ENCODE measurements at places on chromosomes 3 and 15.

DNA sequence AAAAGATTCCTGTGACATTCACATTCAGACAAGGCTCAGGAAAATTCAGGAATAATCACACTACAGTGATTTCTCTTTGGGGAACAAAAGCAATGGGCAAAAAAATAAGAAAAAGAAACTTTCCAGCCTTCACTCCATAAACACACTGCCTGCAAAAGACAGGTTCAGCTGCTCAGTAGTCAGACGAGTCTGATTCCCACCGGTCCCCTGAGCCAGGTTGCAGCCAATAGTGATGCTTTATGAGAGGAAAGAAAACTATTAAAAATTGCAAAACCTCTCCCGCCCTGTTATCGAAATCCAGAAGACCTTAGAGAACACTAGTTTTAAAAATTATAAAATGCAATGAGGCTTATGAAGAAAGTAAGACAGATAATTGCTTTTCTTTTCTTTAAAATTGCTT, 8.5 kb downstream of the PLCH1 start:
- DNase-seq: no peak

GRCh38 chr3:100561459-100562158, 47.8 kb upstream of the ADGRG7 start:
- DNase-seq: no peak

DNA sequence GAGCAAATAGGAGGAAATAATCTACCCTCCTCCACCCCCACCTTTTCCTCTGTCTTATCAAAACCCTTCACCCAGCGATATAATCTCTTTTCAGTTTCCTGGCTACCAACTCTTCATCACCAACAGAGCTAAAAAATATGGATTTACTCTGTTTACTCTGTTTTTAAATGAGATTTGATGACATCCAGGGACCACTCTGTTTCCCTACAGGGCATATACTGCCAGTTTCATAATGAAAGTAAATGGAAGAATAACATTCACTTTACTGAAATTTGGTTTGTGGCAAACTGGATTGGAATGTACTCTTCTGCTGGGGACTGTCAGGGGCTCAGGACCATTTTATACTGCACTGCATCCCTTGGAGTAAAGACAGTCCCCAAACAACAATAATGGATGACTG, 80.1 kb upstream of the PTX3 start:
- no peak for DNase-seq

DNA sequence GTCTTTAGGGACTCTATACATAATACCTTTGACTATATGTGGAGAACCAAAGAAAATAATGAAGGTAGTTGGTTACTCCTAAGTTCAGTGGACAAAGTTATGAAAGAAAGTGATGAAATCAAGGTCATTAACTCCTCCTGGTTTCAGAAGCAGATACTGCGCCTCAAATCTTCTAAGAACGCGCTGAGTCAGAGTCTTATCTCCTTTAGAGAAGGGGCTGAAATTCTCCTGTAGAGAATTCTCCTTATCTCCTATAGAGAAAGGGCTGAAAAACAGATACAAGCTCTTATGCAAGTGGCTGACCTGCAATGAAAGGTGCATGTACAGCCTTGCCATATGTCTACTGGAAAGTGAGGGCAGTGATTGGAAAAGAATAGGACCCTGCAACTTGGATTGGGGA, 824.2 kb downstream of the NSUN3 start:
- DNase-seq: no peak

GRCh38 chr15:70586241-70586640, 177.1 kb downstream of the UACA start:
- no peak for DNase-seq

GRCh38 chr3:169660709-169661360, 2.7 kb downstream of the MECOM start:
- DNase-seq: peak; percentile 57

DNA sequence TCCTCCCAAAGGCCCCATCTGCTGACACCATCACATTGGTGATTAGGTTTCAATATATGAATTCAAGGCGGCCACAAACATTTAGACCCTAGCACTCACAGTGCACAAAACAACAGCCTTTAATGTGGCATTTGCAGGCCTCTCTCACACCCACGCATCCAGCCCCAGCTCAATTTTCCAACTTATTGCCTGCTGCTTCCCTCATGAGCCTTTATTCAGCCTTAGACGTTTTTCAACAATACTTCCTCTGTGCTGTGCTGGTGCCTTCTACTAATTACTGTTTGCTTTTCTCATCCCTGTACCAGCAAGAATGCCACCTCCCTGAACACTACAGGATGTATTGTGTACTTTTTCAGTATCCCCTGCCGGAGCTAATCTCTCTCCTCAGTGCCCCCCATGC, 334.6 kb downstream of the GABRB3 start:
- DNase-seq: peak; percentile 11

- no peak for DNase-seq
These were observed 43.2 kb downstream of the MAGI1 start for GRCh38 chr3:65995515-65995914.

- DNase-seq: no peak
These were observed 280.2 kb downstream of the LSAMP start for GRCh38 chr3:116165135-116165534.

- no peak for DNase-seq
These were observed 10.9 kb downstream of the RTP1 start for GRCh38 chr3:187208159-187208558.

- DNase-seq: no peak
These were observed 17.4 kb downstream of the GPR160 start for GRCh38 chr3:170055209-170055608.

- no peak for DNase-seq
These were observed 48.5 kb downstream of the AMOTL2 start for GRCh38 chr3:134325706-134326105.

GRCh38 chr3:142898346-142899213, 9.7 kb upstream of the PCOLCE2 start:
- no peak for DNase-seq

GRCh38 chr3:60456180-60456579, 795.1 kb downstream of the FHIT start:
- DNase-seq: no peak

Data from left kidney (tissue), 8 donors.